Calu3 (cell line): ENCODE measurements at places on chromosomes 12 and 14. TPM values are rescaled to one million over a fixed set of nuclear protein-coding genes. Genes with fewer than 3 reads are reported as not detected.
A peak's percentile ranks its signal among the peaks of the same experiment; 100 is the strongest.

The KRT78 gene
- 0.59 and 0.69 TPM in 2 replicates for total RNA-seq

- no peak for DNase-seq
Observed at GRCh38 chr12:40170593-40170992, 54.2 kb upstream of the LRRK2 start.

DNA sequence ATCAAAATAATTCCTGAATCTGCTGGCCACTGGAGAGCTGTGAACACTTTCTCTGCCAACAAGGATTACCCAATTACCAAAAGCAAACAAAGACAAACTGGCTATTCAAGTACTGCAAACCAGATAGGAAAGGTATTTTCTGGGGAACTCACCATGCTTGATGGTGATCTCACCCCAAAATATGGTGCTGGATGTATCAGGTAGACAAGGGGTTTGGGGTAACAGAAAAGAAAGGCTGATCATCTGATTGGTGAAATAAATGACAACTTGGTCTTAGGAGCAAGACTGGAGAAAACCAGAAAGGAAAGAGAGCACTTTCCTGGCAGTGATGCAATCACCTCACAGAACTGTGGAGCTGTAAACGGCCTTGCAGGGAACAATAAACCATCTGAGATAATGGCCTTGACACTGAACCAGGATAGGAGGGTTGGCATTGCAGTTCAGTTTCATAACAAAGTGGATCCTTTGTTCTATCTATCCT is 31.0 kb upstream of the NPFF start:
- peak; percentile 22 for DNase-seq

DNA sequence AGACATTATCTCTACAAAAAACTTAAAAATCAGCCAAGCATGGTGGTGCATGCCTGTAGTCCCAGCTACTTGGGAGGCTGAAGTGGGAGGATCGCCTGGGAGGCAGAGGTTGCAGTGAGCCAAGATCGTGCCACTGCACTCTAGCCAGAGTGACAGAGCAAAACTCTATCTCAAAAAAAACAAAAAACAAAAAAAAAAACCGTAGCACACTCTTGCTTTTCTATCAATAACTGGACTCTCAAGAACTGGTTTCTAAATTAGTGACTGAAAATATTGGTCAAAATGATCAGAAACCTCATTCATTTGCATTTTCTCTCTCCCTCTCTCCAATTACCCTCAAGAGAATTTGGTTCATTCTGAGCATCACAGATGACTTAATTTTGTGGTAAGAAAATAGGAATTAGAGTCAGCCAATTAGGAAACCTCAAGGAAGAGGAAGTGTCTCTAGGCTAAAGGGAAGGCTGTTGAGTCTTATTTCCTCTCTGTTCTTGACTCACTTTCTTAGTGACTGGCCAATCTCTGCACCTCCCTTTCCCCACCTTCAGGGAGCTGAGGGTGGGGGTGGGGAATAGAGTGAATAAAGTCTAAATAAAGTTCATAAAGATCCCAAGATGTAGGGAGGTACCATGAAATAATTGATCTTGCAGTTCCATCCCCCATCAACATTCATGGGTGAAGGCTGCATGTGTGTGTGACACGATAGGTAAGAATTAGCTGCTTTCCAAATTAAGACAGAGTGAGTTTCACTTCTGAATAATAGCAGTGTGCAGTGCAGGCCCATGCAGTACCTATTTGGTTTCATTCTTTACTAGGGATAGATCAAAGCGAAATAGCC is 6.8 kb upstream of the PSMA6 start:
- no peak for DNase-seq

The CACNA1C gene
- not detected in 2 replicates for total RNA-seq

DNA sequence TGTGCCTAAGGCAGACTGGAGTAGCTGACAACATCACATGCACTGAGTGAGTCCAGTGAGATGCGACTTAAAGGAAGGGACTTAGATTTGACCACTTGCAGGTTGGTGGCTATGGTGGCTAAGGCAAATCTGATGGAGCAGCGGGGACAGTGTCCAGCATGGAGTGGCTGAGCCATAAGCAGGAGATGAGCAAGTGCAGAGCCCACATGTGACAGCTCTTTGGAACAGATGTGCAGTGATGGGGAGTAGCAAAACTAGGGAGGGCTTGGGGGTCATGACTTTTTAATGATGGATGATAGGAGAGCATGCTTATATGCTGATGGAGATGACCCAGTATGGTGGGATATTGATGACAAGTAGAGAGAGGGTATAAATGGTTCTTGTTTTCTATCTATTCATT is 80.2 kb downstream of the PELI2 start:
- DNase-seq = no peak

The KLHL33 gene
- not detected in 2 replicates for total RNA-seq
